ENCODE measurements at places on chromosomes 7 and 10.

DNA sequence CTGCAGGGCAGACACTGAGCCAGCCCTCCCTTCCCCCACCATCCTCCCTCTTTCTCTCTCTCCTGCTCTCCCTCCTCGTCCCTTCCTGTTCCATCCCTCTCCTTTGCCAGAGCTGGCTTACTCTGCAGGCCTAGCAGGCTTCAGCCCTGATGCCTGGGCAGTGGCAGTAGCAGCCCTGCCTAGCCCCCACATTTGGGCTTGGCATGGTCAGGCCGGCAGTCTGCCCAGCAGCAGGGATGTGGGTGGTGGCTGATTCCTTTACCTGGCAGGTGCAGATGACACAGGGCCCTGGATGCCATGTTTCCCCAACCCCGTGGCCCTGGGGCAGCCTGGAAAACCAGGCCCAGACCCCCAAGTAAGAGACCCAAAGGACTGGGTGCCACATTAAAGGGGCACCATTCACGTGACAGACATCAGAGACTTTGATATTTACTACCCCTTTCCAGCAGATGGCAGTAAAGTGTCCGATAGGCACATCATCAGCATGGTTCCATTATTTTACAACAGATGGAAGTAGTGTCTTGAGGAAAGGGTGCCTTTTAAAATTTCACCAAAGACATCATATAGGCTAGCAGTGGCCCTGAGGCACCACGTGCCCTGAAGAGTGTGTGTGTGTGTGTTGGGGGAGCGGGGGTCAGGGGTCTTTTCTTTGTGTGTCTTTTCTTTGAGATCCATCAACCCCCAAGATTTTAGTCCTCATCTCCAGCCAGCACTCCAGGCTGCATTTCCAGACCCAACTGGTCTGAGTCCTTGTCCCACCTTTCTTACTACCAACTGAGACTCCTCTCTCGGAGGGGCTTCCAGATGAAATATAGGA is 5.9 kb downstream of the KCP start:
- DNase-seq: peak; percentile 66

DNA sequence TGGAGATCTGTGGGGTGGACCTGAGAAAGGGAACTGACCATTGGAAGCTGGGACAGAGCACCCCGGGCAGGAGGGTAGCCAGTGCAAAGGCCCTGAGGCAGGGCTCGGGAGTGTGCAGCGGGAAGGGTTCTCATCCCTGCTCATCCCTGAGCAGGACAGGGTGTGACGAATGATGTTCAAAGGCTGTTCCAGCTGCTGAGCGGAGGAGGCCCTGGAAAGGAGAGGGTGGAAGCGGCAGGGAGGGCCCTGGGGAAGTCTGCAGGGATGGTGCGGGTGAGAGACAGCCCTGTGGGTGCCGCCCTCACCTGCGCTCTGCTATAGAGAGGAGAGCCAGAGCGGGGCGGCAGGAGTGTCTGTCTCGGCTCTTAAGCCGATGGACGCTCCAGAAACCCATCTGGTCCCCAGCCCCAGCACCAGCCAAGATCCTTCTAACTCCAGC is 43.7 kb downstream of the PRKAG2 start:
- no peak for DNase-seq

DNA sequence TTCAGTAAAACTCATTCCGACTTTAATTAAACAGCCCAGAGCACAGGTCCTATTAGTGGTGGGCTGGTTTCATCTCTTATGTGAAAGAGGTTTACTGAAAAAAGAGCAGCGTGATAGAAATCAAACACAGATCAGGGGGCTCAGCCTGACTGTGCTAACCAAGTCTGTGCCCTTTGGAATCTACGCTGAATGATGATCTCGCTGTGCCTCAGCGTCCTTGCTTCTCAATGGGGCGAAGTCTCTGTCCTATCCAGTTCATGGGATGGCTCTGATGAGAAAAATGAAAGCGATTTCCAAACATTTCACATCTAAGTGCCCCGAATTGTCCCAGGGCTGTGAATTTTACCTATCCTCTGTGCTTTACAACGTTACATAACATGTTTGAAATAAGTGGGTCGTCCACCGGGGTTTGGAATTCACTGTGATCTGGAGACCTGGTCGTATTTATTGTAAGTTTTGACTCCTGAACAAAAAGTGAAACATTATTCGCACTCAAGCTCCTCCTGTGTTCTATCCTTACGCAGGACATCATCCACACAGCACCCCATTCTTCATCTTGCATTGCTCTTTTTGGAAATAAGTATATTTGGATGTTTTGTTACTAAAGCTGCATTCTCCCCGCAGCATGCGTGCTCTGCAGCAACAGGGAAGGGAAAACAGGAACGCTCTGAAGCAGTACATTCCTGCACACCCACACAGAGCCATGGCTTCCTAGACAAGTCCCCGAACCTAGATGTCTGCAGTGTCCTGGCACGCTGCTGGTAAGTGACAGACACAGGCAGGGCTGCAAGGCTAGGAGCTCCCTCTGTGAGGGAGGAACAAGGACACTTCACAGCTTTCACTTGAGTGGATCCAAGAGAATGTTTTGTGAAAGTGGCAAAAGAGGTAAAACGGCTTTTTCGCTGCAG is 83.5 kb downstream of the SLC37A3 start:
- no peak for DNase-seq

- DNase-seq: peak; percentile 37
Observed at GRCh38 chr7:31814187-31814586, 127.2 kb downstream of the PPP1R17 start.

GRCh38 chr7:24756545-24757352 is 515 bp downstream of the GSDME start:
- peak; percentile 73 for DNase-seq

- peak; percentile 88 for DNase-seq
Observed at GRCh38 chr10:48406204-48406603, 99.7 kb downstream of the MAPK8 start.

- DNase-seq: no peak
Observed at GRCh38 chr7:105768898-105769507, 107.4 kb downstream of the ATXN7L1 start.

GRCh38 chr7:140225562-140226249 is 48.9 kb upstream of the KDM7A start:
- DNase-seq: no peak

DNA sequence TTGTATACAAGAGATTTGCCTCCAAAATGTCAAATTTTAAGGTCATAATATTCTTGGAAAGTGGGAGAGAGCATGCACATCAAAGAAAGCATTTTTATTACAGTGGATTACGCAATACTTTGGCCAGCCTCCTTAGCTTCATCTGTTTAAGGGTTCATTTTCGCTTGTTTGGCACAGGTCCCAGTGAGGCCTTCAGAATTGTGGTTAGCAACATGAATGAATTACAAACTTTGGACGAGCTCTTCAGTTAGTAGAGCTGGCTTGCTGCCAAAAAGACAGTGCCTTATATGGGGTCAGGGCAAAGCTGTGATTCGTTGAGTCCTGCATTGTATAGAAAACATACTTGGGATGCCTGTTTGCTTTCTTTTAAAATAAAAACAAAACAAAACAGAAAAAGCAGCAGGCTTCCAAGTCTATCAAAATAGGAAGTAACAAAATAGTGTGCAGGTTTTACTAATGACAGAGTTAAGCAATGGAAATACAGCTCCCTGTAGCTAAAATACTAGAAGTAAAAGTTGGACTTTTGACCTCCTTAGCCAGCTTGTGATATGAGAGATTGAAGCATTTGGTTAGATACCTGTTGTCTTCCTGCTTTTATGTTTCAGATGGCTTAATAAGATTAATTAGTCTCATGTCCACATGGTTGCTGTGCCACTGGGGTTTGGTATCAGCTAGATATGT is 190.8 kb downstream of the MLLT10 start:
- peak; percentile 99 for DNase-seq

- DNase-seq: no peak
Observed at GRCh38 chr10:78749898-78750297, 318.9 kb upstream of the ZMIZ1 start.

GRCh38 chr7:157651366-157652160 is 314.8 kb downstream of the DNAJB6 start:
- DNase-seq: no peak

DNA sequence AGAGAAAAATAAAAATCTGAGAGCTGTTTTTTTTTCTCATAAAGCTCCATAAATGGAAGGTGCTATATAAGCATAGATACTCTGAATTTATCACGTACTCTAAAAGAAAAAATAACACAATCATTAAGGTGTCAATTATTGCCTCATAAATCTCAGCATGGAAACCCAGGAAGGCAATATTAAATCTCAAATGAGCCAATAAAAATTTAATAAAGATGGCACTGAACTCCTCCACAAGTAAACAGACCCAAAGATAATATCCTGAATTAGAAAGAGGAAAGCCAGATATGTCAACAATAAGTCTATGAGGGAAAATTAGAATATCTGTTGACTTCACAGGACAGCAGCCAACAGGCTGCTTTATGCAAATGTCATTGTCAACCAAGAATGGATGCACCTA is 66.5 kb downstream of the CDK6 start:
- DNase-seq: no peak

DNA sequence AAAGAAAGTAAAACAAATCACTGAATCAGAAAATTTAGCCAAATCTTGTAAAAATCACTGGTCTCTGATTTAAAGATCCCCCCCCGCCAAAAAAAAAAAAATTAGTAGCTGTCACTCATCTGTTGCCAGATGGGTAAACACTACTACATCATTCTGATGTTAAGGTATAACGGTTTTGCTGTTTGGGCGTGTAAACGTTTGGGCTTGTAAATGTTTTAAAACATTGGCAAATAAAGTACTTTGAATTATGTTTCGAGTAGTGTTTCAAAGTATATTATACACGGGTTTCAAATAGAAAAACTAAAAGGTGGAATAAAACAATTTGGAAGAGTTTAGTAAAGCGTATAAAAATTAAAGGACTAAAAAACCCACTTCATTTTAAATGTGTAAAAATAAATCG is 1.5 kb downstream of the TMEM229A start:
- no peak for DNase-seq

DNA sequence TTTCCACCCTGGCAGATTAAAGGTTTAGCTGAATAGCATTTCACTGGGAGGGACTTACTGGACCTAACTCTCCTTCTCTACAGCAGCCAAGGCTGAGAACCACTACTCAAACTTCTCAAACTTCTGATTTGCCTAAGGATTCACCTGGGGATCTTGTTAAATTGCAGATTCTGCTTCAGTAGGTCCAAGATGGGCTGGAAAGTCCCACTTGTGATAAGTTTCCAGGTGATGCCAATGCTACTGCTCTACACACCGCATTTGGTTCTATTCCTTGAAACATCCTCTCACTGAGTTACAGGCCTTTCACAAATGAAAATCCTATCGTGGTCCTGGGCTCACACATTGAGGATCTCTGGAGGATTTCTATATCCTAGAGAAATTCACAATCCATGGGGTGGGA is 147.9 kb downstream of the CHCHD3 start:
- DNase-seq: no peak

- DNase-seq: no peak
Observed at GRCh38 chr10:131866673-131867072, 34.1 kb upstream of the PPP2R2D start.

- DNase-seq: no peak
Observed at GRCh38 chr10:612696-613095, 76.8 kb downstream of the DIP2C start.

GRCh38 chr7:88306590-88307048 is at the start of gene STEAP4:
STEAP4 (minus strand) TSS chr7:88306894; CDS start chr7:88284269, 22,625 bp downstream.
- DNase-seq: peak; percentile 4

GRCh38 chr7:30469303-30469702 is 9.3 kb downstream of the NOD1 start:
- DNase-seq: peak; percentile 97

DNA sequence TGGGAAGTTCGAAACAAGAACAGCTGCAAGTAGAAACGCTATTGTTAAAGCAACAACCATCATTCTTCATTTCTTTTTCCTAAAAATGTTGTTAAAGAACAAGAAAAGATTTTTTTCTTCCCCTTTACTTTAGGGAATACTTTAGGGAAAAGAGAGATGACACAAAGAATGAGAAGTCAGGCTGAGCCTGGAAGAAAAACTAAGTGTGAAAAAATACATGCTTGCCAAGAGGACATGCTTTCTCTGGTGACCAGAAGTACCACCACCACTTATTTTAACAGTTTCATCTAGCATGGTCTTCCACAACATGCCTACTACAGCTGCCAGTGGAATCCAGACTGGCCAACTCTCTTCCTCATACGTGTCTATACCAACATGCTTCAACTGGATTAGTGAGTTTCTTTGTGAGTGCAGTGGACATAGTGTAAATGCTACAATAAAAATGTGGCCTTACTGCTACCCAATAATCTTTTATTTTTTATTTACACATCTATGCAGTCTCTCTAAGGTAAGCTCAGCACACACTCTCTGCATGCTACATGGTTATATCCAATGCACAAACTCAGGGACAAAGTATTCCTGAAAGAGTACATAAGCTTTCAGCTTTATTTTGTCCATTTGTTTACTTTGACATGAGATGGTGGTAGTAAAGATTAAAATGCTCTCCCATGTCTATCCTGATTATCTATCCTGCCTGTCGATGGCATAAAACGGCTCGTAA is 196.2 kb downstream of the TAX1BP1 start:
- DNase-seq: no peak

DNA sequence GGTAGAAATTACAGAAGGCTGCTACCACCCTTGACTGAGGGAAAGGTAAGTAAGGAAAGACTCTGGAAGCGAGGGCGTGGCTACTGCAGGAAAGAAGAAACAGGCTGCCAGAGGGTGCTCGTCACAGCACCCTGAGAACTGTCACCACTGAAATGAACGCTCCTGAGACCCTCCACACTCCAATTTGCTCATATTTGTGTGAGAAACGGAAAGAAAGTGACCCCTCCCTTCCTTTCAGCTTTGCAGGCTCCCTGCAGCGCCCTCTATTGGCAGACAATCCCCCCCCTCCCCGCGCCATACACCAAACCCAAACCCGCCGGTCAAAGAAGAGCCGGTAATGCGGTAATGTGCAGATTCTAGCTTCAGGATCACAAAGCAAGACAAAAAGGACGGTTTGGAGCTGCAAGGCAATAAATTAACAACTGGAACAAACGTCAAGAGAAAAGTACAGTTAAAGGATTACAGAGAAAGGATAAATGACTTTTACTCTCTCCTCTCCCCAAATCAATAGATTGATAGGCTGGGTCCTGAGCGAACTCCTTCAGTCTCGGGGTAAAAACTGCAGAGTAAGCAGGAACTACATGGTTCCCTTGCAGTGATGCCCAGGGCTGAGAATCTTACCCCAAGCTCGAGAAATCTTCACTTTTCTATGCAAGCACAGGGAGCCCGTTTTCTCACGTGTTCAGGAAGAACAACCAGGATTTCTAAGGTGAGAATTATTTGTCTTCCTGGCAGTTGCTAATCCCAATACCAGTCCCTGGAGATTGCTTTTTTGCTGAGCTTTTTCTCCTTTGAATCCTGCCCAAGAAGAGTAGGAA is 47.6 kb downstream of the STEAP1B start:
- DNase-seq: peak; percentile 51

All from ELR (cell line).